NCI-H187 (cell line): ENCODE measurements at places on chromosomes 16 and 17.

- no peak for DNase-seq
Measured at GRCh38 chr16:12358898-12359297, 382.4 kb downstream of the SNX29 start.

GRCh38 chr17:65656390-65657250, 95.2 kb upstream of the AXIN2 start:
- no peak for DNase-seq

GRCh38 chr16:80369138-80369958, 171.4 kb upstream of the DYNLRB2 start:
- no peak for DNase-seq

DNA sequence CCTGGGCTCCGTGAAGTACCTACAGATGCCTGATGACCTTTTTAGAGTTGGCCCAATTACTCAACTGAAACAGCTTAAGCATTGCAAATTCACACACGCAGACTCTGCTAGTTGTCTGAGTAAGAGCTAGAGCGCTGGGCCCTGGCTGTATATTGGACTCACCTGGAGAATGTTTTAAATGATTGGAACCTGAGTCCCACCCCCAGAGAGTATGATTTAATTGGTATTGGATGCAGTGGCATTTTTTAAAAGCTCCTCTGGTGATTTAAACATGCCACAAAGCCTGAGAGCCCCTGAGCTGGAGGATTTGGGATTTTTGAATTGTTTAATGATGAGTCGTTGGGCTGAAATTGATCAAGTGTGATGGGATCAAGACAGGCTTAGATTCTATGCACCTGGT, 143.9 kb upstream of the SDK2 start:
- no peak for DNase-seq

- DNase-seq, result no peak
Measured at GRCh38 chr16:27455700-27456099, 53.7 kb downstream of the IL21R start.

GRCh38 chr17:10474536-10474935, 5.2 kb upstream of the MYH4 start:
- DNase-seq, result no peak
